ENCODE measurements at places on chromosomes 3 and 15. TPM values are rescaled to one million over a fixed set of nuclear protein-coding genes. Genes with fewer than 3 reads are reported as not detected.

DNA sequence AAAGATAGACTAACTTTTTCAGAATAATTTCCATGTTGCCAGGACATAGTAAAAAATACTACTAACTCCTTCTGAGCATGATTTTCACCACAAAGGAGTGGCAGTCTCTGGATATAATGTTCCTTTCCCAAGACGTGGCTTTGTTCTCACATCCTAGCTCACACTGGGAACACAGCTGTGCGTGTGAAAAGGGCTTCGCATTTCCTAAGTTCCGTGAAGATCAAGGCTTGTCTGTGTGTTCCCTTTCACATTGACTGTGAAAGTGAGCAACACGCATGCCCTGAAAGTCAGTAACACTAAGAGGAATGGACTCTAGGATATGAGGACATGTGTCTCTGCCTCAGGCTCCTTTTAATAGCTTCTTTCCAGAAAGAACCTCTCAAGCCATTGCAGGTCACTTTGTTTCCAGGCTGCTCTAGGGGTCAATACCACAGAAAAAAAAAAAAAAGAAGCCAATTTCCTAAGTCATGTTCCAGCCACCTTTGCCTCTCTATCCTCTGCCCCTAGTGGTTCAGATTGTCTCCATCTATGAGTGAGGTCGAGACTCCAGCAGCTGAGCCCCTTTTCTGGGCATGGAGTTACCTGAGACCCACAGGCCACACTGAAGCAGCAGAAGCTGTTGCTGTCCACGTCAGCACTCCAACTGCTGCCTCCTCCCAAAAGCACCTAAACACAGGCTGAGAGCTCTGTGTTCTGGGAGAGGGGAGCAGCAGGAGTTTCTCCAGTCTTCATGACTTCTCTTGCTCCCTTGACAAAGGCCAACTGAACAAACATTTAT, 355.9 kb downstream of the RSL24D1 start:
- H3K27me3 ChIP-seq = no peaks in the 10 kb centered on the region
- H3K4me1 ChIP-seq = no peaks in the 10 kb centered on the region

DNA sequence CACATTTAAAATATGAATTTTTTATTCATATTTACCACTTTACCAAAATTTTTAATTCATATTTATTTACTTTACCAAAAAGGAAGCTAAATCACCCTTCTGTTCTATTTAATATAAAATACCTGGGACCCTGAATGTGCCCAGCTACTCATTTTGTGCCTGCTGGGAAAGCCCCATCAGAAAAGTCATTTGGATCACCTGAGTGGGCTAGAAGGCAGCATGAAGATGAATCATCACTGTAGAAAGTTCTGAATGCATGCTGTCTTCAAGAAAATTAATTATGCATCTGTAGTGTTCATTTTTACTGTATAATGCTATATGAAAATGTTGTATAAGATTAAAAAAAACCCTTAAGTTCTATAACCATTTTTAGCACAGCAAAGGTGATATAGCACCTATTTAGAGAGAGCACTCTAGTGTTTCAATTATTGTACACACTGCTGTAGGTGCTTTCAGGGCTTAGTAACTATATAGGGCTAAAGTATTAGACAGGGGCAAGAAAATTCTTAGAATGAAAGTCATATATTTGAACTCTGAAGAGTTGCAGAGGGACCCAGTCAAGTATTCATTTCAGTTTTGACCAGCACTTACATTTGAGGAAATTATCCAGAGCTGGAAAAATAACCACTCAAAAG, 175.1 kb downstream of the NFKBIZ start:
- no peak overlapping the region for H3K27ac ChIP-seq
- no peaks in the 10 kb centered on the region for H3K4me1 ChIP-seq

The GOLGA6L7 gene
- total RNA-seq = not detected

GRCh38 chr3:30260762-30261161, 345.6 kb upstream of the TGFBR2 start:
- no peak for DNase-seq
- H3K27me3 ChIP-seq = no peaks in the 10 kb centered on the region
- H3K4me1 ChIP-seq = peaks cover 37% of the 10 kb centered on the region
- no peak overlapping the region for H3K4me3 ChIP-seq

GRCh38 chr3:172288651-172289050, 159.6 kb downstream of the GHSR start:
- no peak overlapping the region for H3K4me3 ChIP-seq
- peaks cover 46% of the 10 kb centered on the region for H3K4me1 ChIP-seq
- H3K36me3 ChIP-seq = peaks cover 72% of the 10 kb centered on the region
- no peak for DNase-seq
- no peak overlapping the region for H3K27ac ChIP-seq

- peaks cover 5% of the 10 kb centered on the region for H3K36me3 ChIP-seq
- H3K27ac ChIP-seq = no peak overlapping the region
- no peak overlapping the region for H3K4me3 ChIP-seq
- peaks cover 2% of the 10 kb centered on the region for H3K4me1 ChIP-seq
- no peaks in the 10 kb centered on the region for H3K27me3 ChIP-seq
Measured at GRCh38 chr3:140051019-140051957, 116.3 kb downstream of the CLSTN2 start.

DNA sequence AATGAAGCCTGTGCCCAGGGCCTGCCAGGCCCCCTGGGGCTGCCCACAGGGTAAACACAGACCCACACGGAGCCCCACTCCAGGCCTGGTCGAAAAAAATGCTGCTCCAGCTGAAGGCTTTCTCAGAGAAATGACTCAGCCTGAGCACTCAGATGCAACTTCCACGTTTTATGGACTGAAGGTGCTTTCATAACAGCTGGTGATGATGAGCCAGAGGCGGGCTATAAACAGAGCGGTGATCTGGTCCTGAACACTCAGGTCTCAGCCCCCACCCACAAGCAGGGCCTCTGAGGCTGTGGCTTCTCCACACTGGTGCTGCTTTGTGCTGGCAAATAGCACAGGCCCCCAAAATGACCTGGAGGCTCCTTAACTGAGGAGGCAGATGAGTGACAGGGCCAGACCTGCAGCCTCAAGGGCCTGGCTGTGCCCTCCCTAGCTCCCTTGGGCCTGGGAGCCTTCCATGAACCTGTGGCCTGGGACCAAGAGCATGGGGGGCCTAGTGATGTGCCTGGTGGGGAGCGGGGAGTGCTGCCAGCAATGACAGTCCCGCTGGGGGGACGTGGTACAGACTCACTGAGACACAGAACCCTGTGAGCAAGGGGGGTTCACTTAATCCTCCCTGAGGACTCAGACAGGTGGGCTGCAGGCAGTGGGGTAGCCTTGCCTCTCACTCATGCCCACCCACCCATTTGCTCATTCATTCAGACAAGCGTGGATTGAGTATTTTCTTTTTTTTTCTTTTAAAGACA, 23.0 kb upstream of the FURIN start:
- peak overlapping the region; percentile 63 for H3K27ac ChIP-seq
- no peak overlapping the region for H3K4me3 ChIP-seq
- no peaks in the 10 kb centered on the region for H3K36me3 ChIP-seq
- no peak for DNase-seq

- no peak for DNase-seq
- H3K27me3 ChIP-seq = no peaks in the 10 kb centered on the region
- no peak overlapping the region for H3K27ac ChIP-seq
- no peak overlapping the region for H3K4me3 ChIP-seq
- no peaks in the 10 kb centered on the region for H3K4me1 ChIP-seq
Measured at GRCh38 chr3:9598783-9599387, 45.3 kb upstream of the LHFPL4 start.

GRCh38 chr3:115359536-115359935, 212.4 kb upstream of the ZBTB20 start:
- peaks cover 1% of the 10 kb centered on the region for H3K36me3 ChIP-seq
- H3K4me1 ChIP-seq = peaks cover 26% of the 10 kb centered on the region
- DNase-seq = no peak

GRCh38 chr3:83849106-83849730, 1109.6 kb upstream of the CADM2 start:
- H3K27ac ChIP-seq = no peak overlapping the region
- DNase-seq = no peak
- H3K4me1 ChIP-seq = peaks cover 4% of the 10 kb centered on the region
- H3K27me3 ChIP-seq = peaks cover 2% of the 10 kb centered on the region
- no peak overlapping the region for H3K4me3 ChIP-seq
- no peaks in the 10 kb centered on the region for H3K36me3 ChIP-seq

DNA sequence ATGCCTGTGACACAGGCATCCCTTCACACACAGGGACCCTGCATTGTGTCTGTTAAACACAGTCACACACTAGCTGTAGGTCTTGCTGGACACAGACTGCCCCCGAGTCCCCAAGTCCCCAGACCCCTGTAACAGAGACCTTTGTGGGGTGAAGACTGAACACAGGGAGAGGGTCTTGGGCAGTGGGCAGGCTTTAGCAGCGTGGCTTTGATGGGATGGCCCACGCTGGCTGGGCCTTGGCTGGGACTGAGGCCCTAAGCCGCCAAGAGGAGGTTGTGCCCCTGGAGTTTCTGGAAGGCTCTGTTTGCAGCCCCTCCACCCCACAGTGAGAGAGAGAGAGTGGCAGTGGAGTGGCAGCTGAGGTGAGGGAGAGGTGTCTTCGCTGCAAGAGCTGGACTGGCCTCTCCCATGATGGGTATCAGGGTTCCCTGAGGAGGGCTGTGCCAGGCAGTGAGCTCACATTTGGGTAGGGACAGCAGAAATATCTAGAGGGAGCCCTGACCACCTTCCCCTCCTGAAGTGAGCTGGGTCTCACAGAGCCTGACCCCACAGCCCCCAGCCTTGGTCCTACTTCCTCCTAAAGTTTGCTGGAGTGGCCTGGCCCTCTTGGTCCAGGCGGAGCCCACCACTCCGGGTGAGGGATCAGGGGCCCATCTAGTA, 635 bp upstream of the VILL start:
- peaks cover 7% of the 10 kb centered on the region for H3K4me1 ChIP-seq
- H3K27ac ChIP-seq = no peak overlapping the region
- H3K27me3 ChIP-seq = peaks cover 2% of the 10 kb centered on the region
- H3K4me3 ChIP-seq = no peak overlapping the region
- H3K36me3 ChIP-seq = peaks cover 3% of the 10 kb centered on the region

The ISL2 gene
- total RNA-seq = not detected

DNA sequence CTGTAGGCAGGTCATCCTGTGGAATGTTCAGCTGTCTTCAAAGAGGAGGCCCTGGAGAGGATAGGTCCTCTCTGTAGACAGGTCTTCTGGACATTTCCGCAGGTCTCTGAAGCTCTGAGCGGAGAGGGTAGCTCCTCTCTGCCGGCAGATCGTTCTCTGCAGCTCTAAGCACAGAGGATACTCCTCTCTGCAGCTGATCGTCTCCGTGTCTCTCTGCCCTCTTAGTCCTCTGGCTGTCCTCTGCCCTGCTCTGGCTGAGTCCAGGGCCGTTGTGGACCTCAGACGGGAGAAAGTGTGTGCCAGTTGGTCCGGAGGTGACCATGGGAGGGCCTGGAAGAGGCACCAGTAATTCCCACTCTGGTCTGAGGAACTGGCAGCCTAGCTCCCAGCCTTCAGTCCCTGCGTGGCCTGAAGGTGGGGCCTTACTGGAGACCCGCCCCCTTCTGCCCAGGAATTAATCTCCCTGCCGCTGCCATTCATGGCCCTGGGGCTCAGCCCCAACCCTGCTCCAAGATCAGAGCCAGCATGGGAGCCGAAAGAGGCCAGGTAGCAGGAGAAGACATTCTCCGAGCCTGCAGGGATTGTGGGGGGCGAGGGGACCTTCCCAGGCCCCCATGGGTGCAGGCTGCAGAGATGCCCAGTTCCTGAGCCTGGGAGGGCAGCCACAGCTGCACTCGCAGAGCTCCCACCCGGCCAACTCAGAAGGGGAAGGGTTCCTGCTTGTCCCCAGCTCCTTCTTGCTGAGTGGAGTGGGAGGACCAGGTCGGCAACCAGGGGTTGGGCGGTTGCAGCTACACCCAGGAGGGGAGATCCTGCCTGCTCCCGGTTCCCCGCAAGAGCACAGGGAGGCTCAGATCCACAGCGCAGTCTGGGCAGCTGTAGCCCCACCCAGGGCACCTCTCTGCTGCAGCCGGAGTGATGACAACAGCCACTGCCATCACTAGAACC, 488.7 kb downstream of the RSL24D1 start:
- no peaks in the 10 kb centered on the region for H3K36me3 ChIP-seq
- H3K4me3 ChIP-seq = no peak overlapping the region
- no peaks in the 10 kb centered on the region for H3K4me1 ChIP-seq
- DNase-seq = no peak
- no peak overlapping the region for H3K27ac ChIP-seq

The MORC1 gene
- not detected for total RNA-seq

The CCDC32 gene
- 28.3 TPM for total RNA-seq

DNA sequence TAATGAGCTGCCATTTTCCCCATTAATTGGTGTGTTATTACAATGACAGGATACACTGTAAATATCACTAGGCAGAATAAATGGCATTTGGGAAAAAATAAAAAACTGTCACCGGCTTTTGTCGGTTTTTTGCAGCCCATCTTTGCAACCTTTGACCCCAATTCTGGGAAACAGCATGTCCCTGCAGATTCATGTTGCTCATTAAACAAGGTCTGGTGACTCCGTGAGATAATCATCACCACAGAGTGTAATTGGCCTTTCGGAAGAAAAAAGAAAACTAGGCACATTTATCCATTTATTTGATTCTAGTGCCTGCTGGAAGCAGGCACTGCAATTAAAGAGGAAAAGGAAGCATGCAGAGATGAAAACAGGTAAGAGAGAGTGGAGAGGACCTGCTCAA, 64.5 kb downstream of the TRAT1 start:
- no peak overlapping the region for H3K4me3 ChIP-seq
- H3K36me3 ChIP-seq = no peaks in the 10 kb centered on the region
- H3K27me3 ChIP-seq = no peaks in the 10 kb centered on the region
- H3K4me1 ChIP-seq = no peaks in the 10 kb centered on the region

- no peaks in the 10 kb centered on the region for H3K4me1 ChIP-seq
- H3K27me3 ChIP-seq = no peaks in the 10 kb centered on the region
- no peaks in the 10 kb centered on the region for H3K36me3 ChIP-seq
- no peak overlapping the region for H3K4me3 ChIP-seq
Measured at GRCh38 chr3:414063-414462, 217.5 kb downstream of the CHL1 start.
